ENCODE measurements at places on chromosomes 7 and 10. TPM values are rescaled to one million over a fixed set of nuclear protein-coding genes. Genes with fewer than 3 reads are reported as not detected.

The MACROH2A2 gene
- 39.4 TPM for total RNA-seq

The CYP2E1 gene
- total RNA-seq, result 1.4 TPM

The ALOX5 gene
- 17.9 TPM for total RNA-seq

The NXPH1 gene
- total RNA-seq, result 0.23 TPM

The PCLO gene
- total RNA-seq, result 7.2 TPM

The TMEM176B gene
- total RNA-seq, result 69.6 TPM

The EPO gene
- not detected for total RNA-seq

The OGDHL gene
- total RNA-seq, result 57.6 TPM

The SEPTIN7 gene
- 157 TPM for total RNA-seq

The ERVW-1 gene
- total RNA-seq, result not detected

The VSTM4 gene
- 21.5 TPM for total RNA-seq

The CNPY1 gene
- not detected for total RNA-seq

The AP1S1 gene
- total RNA-seq, result 39.6 TPM

The DGKI gene
- total RNA-seq, result 4.0 TPM

The PCBD1 gene
- 71.8 TPM for total RNA-seq

The LIPN gene
- total RNA-seq, result not detected

The DDX56 gene
- 52.4 TPM for total RNA-seq

The ACTL6B gene
- total RNA-seq, result not detected

The HTRA1 gene
- total RNA-seq, result 73.6 TPM

The MARVELD1 gene
- total RNA-seq, result 22.9 TPM

The ZNF503 gene
- total RNA-seq, result 72.3 TPM

The GDF2 gene
- not detected for total RNA-seq

The YKT6 gene
- 54.8 TPM for total RNA-seq

The PRF1 gene
- total RNA-seq, result 2.0 TPM

The ARHGEF35 gene
- 7.7 TPM for total RNA-seq

The LRIT1 gene
- not detected for total RNA-seq

The CRTAC1 gene
- total RNA-seq, result 14.3 TPM

The FMC1 gene
- total RNA-seq, result 14.4 TPM

The METTL27 gene
- 19.3 TPM for total RNA-seq

The PRSS37 gene
- not detected for total RNA-seq

The TMEM184A gene
- 9.8 TPM for total RNA-seq

The RTKN2 gene
- 5.7 TPM for total RNA-seq

The PON1 gene
- 0.12 TPM for total RNA-seq

The GRM3 gene
- total RNA-seq, result 0.18 TPM

The CASTOR2 gene
- 24.0 TPM for total RNA-seq

The CLCN1 gene
- total RNA-seq, result 3.9 TPM

The LRRC4 gene
- 3.4 TPM for total RNA-seq

The FFAR4 gene
- total RNA-seq, result 0.23 TPM

The PNLIP gene
- total RNA-seq, result 0.12 TPM

The SYT15 gene
- total RNA-seq, result 2.7 TPM

The ASZ1 gene
- total RNA-seq, result not detected

The RBM20 gene
- 5.4 TPM for total RNA-seq

The HOXA3 gene
- total RNA-seq, result 77.4 TPM

The DMBT1 gene
- total RNA-seq, result 0.18 TPM

The PDGFA gene
- 86.6 TPM for total RNA-seq

The MINPP1 gene
- total RNA-seq, result 30.6 TPM

The NUTM2E gene
- total RNA-seq, result 0.76 TPM

The TCAF2 gene
- total RNA-seq, result 2.3 TPM

The MKI67 gene
- 17.6 TPM for total RNA-seq

The PLEKHS1 gene
- 0.18 TPM for total RNA-seq

The SFRP4 gene
- 11.2 TPM for total RNA-seq

The PDSS1 gene
- 8.7 TPM for total RNA-seq

The PDE6C gene
- not detected for total RNA-seq

The RASSF4 gene
- total RNA-seq, result 24.1 TPM

The MBL2 gene
- total RNA-seq, result not detected

The SPDYE6 gene
- not detected for total RNA-seq

The TAS2R3 gene
- total RNA-seq, result 7.1 TPM

The NAT16 gene
- total RNA-seq, result not detected
